ENCODE measurements at places on chromosomes 1 and 21. TPM values are rescaled to one million over a fixed set of nuclear protein-coding genes. Genes with fewer than 3 reads are reported as not detected.

Gene CFHR1
- total RNA-seq = 0.34 TPM

GRCh38 chr1:93611668-93612067 is 70.0 kb downstream of the BCAR3 start:
- no peak for DNase-seq

DNA sequence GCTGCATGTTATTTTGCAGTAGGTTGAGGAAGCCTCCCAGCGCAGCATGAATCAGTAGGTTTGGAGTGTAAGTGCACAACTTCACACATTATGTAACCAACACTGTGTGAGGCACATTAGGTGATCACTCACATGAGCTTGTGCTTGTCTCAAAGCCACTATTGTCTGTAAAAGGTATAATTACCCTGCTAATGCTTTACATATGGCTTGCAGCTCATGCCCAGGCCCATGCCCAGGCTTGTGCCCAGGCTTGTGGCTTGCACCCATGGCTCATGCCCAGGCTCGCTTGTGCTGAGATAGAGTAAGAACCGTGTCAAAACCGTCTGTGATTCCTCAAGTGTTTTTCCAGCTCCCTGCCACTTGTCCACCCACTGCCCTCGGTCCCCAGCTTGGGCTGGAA is 596.3 kb downstream of the LTN1 start:
- DNase-seq = no peak

DNA sequence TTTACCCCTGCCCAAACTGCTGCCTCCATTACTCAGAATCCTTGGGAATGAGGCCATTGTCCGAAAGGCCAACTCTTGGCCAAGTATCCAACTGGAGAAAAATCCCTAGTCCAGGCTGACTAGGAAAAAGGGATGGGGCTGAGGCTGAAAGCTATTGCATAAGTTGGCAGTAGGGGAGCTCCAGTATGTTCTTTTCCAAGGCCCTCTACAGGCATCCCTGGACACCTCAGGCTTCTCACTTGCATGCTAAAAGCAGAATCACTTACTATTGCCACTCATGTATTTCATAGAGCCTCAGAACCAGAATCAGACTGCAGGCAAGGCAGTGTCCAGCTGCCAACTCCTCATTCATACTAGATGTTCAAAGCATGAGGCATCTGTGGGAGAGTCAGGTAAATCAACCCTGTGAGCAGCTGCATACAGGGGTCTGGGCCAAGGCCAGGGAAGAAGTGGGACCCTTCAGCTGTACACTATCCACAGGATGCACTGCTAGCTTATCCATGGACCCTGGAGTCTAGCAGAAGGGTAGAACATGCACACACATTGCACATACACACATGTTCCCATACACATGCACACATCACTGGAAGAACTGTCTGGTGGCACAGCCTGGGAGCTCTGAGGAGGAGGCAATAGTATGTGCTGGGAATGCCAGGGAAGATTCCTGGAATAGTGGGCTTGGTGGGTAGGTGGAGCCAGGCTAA is 195.3 kb downstream of the C1orf94 start:
- no peak for DNase-seq

- no peak for DNase-seq
Observed at GRCh38 chr21:44275041-44275440, 10.6 kb upstream of the AIRE start.

Gene CREG1
- 55.7 TPM for total RNA-seq

DNA sequence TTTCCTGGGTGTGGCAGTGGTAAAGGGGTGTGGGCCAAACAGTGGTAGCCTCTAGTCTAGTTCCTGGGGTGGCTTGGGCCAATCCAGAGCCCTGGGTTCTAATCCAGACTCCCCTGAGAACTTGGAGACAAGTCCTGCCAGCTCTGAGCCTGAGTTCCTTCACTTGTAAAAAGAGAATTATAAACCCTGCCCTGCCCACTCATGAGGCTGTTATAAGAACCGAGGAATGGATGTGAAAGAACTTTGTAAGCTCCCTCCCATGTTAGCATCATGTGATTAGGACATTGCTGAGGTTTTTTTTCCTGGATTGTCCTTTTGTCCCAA is 131.0 kb downstream of the RRAGC start:
- no peak for DNase-seq

GRCh38 chr1:167173516-167174184 is 47.0 kb upstream of the POU2F1 start:
- peak; percentile 60 for DNase-seq

DNA sequence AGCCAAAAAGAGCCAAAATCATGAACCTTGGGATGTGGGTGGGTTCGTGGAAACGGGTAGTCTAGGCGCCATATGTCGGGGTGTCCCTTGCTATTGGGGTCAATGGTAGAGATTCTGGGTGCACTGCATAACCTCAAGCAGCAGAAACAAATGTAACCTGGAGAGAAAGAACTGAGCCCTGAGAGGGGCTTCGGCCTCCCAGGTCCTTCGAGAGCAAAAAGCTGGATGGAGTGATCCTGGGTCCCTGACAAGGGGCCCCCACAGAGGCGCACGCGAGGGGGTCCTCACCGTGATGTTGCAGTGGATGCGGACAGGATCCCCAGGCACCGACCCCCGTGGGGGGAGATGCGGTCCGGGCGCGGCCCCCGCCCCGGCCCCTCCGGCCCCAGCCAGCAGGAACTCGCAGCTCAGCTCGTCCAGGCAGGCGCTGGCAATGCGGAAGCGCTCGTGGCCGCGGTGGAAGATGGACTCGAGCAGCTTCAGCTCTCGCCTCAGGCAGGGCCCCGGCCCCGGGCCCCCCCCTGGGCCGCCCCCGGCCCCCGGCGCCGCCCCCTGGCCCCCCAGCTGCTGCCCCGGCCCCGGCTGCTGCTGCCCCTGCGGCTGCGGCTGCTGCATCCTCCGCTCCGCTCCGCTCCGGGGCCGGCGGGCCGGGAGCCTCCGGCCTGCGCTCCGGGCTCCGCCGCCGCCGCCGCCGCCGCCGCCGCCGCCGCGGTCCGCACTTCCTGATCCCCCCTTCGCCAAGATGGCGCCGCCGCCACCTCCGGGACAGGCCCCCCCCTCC is at the start of gene UBE2Q1:
Gene UBE2Q1, minus strand, starts transcription at position 724 of the 781 bp plus-strand sequence. Its CDS starts 109 bp downstream, at position 615.
- DNase-seq = no peak

Gene PLEKHO1
- total RNA-seq = 6.9 TPM

DNA sequence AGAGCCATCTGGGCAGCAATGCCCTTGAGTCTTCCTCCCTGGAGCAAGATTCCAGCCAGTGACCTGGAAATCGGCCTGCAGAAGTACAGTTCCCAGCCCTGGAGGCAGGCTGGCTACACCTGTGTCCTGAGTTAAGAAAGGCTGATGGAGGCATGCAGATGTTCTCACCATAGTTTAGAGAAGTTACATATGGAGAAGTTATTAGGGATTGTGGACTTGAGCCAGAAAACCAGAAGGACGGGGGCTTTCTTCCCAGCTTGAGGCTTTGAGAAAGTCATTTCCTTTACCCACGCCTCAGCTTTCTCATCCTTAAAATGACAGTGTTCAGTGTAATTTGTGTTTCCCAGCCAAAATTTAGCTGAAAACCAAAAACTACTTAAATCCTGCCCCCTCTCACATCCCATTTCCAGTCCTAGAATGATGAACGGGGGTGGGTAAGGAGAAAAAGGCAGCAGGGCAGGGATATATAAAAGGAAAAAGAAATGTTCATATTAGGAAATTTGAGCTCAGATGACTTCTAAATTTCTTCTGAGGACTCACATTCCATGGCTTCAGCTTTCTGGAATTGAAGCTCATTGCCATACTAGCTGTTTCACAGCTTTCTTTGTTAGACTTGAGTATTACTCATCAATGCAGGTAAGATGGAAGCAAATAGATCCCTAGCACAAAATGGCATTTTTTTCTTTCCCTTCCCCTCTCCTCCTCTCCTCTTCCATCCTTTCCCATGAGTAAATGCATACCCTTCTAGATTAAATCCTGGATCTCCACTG is 14.4 kb upstream of the C8B start:
- DNase-seq = no peak

Gene CELA2A
- 1.6 TPM for total RNA-seq

- no peak for DNase-seq
Observed at GRCh38 chr1:41780916-41781315, 137.8 kb downstream of the HIVEP3 start.

DNA sequence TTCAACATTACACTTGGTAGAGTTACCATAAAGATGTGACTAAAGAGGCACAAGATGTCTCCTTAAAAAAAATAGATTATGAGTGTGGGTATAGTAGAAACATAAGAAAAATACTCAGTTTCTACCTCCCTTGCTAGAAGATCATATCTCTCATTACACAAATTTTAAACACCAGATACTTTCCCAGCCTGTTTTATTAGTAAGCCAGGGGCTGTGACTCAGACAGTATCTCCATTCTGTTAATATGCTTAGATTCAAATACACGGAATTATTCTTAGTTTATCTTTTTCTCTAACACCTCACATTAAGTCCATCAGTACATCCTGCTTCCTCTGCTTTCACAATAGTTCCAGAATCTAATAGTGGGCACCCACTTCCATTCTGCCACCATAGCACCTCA is 561.8 kb upstream of the ADAMTS5 start:
- DNase-seq = no peak

Gene CASQ1
- not detected for total RNA-seq

- DNase-seq = no peak
Observed at GRCh38 chr21:44370027-44370735, 16.8 kb downstream of the TRPM2 start.

Gene FMO2
- total RNA-seq = 0.30 TPM

Gene ELF3
- total RNA-seq = 200 TPM

- no peak for DNase-seq
Observed at GRCh38 chr1:147648933-147649332, 21.4 kb downstream of the ACP6 start.

- DNase-seq = no peak
Observed at GRCh38 chr1:245978915-245979314, 528.2 kb downstream of the SMYD3 start.

Gene MYBPH
- total RNA-seq = 0.22 TPM

DNA sequence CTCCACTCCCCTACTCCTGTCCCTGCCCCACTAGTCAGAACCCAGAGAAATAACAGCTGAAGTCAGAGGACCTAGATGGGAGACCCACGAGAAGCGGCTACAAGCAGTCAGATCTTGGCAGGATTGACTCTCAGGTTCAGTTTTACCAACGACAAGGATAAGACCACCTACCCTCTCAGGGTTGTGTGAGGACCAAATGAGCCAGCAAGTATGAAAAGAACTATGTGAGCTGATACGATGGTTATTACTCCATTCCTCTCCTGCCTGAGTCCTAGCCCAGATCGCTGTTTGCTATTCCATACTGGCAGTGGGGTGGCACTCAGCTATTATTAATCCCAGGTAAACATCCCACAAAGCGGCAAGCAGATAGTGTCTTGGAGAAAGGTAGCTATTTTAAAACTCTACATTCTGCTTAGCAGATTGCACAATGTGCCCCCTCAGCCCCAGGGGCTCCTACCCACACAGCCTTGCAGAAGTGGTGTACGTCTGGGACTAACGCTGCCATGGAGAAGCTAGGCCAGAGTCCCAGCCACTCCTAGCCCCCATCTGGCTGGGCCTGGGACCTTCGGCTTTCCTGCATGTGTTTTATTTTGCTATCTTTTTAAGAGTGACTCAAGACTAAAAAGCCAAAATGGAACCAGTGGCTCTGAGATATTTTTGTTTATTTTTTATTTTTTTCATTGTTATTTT is 58.9 kb downstream of the CD46 start:
- DNase-seq = no peak

GRCh38 chr1:185581961-185582725 is 152.0 kb upstream of the HMCN1 start:
- DNase-seq = no peak

DNA sequence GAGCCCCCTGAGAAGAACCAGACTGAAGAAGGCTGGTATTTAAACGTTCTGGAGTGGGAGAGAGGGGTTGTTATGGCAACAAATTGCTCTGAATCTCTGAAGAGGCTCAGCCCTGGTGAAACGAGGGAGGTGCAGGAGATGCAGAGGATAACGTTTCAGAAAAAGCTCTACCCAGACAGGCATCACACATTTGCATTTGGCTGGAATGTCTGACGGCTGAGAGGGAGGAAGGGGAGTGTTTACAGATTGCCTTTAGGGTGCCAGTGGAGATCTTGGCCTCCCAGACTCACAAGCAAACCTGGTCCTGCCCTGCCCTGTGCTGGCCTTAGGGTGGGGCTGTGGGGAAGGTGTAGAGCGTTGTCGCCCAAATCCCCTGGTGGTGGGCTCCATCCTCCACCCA is 169.0 kb upstream of the AJAP1 start:
- DNase-seq = no peak

Gene CRABP2
- 209 TPM for total RNA-seq

DNA sequence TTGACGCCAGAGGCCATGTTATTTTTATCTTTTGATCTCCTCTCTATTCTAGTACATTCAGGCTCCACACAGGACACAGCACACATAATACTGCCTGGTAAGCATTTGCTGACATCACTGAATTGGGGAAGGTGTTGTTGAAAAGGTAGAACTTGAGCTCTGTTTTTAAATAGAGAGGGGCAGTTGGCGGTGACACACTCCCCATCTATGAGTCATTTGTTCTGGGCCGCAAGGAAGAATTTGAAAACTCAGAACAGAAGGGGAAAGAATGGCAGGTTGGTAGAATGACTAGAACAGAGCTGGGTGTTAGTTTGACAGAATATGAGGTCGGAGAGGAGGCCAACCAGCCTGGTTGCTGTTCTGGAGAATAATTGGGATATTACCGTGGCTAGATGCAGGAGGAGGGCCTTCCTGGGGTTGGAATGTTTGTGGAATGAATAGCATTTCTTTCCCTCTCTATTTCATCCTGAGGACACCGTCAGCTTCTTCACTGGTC is 52.1 kb upstream of the ERRFI1 start:
- DNase-seq = peak; percentile 84

DNA sequence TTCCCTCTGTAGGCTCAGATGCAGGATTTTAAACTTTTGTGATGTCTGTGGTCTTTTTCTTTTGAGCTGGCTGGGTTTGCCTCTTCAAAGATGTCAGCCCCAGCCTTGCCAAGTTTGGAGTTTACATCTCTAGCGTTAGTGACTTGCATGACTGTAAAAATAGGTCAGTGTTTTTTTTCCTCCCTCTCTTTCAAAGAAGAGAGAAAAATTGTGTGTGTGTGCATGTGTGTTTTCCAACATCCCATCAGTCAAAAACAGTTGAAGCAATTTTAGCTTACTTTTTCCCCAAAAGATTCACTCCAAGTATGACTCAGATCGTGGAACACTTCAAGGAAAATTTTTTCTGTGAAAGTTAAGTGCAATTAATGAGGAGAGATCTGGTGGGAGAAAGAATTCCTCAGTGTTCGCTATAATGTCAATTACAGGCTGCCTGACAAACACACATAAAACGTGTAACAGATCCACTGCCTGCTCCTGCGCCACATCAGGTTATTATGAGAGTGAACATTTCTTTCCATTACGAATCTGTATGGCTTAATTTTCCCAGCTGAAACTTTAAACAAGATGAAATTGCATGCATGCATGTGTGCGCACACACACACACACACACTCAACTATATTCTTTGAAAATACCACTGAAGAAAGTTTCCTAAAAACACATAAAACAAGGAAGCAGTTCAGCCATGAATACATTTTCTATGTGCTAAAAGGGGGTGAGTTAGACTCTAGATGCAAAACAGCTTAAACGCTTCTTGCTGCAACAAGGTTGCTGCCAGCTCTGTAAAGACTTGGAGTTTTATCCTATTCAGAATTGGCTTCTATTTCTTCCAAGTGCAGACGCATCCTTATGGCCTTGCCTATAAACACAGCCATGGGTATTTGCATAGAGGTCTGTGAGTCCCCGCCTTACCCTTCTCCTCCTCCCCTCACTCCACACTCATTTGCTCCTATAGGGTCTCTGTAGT is 55.5 kb downstream of the TLR5 start:
- DNase-seq = no peak

- DNase-seq = no peak
Observed at GRCh38 chr1:164033782-164034181, 525.2 kb upstream of the PBX1 start.
